ENCODE measurements at places on chromosomes 4 and X. TPM values are rescaled to one million over a fixed set of nuclear protein-coding genes. Genes with fewer than 3 reads are reported as not detected.

Gene DDX53
- not detected for total RNA-seq

Gene CENPI
- 3.1 TPM for total RNA-seq

- no peak for ATAC-seq
Measured at GRCh38 chrX:69124108-69124507, 41.1 kb downstream of the PJA1 start.

- no peak for ATAC-seq
Measured at GRCh38 chrX:122422547-122422946, 761.5 kb upstream of the GRIA3 start.

Gene GASK1B
- 33.8 TPM for total RNA-seq

Gene SLC10A4
- total RNA-seq: 0.27 TPM

DNA sequence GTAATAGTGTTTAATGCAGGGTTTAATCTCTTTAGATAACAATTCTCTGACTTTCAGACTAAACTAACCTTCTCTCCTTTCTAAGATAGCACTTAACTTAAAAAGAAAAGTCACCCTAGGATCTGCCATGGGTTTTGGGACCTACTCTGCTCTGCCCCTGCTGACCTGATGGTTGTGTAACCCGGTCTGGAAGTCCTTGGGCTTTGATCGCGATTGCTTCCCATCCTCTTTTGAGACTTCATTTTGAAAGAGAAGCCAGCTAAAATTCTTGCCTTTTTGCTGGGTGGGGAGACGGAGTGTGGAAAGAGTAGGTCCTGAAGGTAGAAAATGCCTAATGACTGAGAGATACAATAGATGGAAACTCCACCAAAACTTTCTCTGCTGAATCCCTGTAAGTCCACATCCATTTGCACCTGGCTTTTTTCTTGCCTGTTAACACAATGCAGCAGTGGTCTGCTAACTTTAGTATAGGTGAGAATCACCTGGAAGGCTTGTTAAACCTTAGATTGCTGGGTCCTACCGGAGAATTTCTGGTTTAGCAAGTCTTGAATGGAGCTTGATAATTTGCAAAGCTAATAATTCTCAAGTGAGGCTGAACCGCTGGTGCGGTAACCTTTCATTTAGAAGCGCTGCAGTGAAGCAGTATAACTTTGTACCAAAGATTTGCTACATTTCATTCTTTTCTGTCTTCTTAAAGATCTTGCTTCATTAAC lies 45.6 kb upstream of the CCSER1 start:
- ATAC-seq: no peak

Gene REELD1
- not detected for total RNA-seq

DNA sequence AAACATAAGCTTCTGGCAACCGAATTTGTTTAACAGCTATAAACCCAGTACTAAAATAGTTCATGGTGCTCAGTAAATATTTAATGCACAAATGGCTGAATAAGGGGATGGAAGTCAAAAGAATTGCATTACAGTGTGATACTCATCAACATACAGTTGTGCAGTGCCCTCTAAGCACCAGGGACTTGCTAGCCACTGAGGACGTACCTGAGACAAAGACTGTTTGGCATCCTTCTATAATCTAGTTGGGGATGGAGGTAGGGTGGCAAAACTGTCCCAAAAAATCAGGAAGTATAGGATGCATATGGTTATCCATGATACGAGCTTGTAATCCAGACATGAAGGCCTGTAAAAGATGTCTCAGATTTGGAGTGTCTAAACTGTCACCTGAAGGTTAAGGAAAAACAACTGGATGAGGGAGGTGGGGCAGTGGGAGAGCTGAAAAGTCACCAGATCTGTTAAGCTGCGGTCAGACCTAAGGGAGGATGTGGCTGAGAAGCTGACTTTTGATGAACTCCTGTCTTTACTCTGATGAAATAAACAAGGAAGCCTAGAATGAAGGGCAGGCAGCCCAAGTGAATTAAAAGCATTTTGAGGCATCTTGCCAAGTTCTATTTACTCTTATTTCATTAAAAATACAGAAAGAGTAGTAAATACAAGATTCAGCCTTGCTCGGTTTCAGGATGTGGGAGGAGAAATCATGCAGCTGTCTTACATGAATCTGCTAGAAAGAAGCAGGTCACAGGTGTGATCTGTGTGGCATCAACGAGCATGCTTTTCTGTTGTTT lies 12.0 kb upstream of the CD38 start:
- no peak for ATAC-seq

DNA sequence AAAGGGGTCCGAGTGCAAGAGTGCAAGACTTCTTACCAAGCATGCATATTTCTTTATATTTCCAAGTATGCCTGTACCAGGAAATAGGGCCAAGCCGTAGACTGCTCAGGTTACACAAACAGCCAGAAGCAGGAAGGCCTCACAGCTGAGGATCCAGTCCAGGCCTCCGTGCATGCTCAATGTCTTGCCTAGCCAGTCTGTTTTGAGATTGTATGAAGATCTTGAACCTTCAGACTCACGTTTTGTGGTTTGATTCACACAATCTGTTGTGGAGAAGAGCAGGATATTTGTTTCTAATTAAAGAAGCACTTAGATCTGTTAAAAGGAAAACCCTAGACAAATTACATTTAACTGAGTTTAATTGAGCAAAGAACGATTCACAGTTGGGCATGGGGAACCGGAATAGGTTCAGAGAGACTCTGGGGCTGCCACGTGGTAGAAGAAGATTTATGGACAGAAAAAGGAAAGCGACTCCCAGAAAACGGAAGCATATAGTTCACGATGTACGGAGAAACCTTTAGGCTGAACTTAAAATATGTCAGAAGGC lies 1.2 kb downstream of the MGST2 start:
- ATAC-seq: peak; percentile 60

DNA sequence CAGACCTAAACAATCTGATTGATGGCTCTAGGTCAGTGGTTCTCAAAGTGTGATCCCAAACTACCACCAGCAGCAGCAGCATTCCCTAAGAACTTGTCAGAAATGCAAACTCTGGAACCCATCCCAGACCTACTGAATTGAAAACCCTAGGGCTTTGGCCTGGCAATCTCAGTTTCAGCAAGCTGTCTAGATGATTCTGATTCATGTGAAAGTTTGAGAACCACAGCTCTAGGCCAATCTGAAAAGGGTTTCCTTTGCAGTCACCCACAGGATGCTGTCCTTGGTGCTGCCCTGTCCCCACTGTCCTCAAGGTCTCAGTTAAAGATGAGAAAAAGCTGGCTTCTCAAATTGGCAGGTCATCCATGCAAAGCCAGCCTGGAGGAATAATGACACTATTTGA lies 34.8 kb downstream of the SMPX start:
- ATAC-seq: no peak

GRCh38 chr4:82403725-82404124 lies 26.5 kb downstream of the HNRNPDL start:
- ATAC-seq: no peak

- ATAC-seq: no peak
Measured at GRCh38 chrX:96183843-96184242, 500.8 kb upstream of the DIAPH2 start.

GRCh38 chrX:153845195-153845594 lies 14.9 kb upstream of the PDZD4 start:
- no peak for ATAC-seq

Gene AR
- total RNA-seq: 7.8 TPM

Gene ENAM
- total RNA-seq: 0.54 TPM

Gene TCEAL5
- total RNA-seq: not detected

Gene APLN
- 2.3 TPM for total RNA-seq

GRCh38 chr4:55326629-55327028 lies 19.4 kb upstream of the SRD5A3 start:
- no peak for ATAC-seq

DNA sequence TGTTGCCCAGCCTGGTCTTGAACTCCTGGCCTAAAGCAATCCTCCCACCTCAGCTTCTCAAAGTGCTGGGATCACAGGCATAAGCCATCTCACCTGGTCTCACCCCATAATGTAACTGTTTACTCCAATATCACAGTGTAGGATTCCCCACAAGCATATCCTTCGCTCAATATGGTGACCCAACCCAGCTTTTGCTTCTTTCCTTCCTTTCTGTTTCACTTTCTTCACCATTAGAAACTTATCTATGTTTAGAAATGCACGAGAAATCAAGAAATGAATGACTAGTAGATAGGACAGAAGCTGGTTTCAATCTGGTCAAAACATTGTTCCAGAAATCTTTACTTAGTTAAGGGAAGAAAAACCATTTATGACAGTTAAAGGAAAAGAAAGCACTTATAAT lies 18.9 kb downstream of the TSPAN5 start:
- no peak for ATAC-seq

DNA sequence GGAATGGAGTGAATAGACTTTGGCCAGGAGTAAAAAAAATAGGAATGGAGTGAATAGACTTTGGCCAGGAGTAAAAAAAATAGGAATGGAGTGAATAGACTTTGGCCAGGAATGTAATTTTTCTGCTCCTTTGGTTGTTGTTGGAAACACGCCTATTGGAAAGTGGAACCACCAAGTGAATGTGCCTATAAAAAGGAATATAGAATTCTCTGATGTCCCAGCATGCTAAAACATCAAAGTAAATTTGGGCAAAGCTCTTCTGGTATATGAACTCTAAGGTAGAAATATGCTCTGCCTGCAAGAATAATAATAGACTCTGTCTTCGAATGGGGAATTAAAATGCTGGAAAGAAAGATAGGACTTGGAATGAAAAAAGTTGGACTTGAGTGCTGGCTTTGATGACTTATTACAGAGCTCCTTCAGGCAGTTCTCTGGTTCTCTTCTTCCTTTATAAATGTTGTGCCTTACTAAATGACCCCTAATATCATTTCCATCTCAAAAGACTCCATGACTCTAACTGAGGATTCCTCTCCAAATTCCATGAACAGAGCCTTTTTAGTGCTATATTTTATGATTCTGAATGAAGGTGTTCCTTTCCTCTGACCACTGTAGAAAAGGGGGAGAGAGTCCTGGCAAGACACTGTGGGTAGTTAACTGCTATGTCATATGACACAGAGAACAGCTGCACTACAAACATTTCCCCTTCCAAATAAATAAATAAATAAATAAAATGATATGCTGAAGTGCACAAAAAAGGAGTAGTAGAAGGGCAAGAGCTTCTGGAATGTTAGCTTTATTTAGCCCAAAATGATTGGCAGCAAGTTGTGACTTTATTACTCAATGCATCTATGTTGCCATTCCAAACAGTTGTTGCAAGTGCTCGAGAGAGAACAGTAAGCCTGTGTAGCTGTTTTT lies 13.5 kb upstream of the GBA3 start:
- ATAC-seq: peak; percentile 79

Gene F11
- total RNA-seq: not detected

- no peak for ATAC-seq
Measured at GRCh38 chrX:134875671-134876070, 115.1 kb upstream of the SMIM10 start.

DNA sequence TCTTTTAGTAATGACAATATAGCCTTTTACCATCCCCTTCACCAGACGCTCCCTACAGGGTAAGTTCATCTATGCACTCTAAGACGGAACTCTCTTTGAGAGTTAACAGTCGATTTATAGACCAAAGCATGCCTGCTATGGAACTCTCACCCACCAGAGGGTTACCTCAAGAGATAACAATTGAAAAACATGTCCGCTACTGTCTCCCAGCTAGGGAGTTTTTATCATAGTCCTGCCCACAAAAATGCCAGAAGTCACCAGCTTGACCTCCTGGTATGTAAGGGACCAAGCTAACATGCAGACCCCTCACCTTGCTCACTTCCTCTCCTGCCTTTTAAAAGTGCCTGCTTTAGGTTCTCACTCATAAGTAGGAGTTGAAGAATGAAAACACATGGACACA lies 16.7 kb upstream of the YTHDC1 start:
- no peak for ATAC-seq

- ATAC-seq: no peak
Measured at GRCh38 chrX:331151-331824, 12.7 kb upstream of the GTPBP6 start.

Gene PLAC1
- not detected for total RNA-seq

Gene FREM3
- not detected for total RNA-seq

DNA sequence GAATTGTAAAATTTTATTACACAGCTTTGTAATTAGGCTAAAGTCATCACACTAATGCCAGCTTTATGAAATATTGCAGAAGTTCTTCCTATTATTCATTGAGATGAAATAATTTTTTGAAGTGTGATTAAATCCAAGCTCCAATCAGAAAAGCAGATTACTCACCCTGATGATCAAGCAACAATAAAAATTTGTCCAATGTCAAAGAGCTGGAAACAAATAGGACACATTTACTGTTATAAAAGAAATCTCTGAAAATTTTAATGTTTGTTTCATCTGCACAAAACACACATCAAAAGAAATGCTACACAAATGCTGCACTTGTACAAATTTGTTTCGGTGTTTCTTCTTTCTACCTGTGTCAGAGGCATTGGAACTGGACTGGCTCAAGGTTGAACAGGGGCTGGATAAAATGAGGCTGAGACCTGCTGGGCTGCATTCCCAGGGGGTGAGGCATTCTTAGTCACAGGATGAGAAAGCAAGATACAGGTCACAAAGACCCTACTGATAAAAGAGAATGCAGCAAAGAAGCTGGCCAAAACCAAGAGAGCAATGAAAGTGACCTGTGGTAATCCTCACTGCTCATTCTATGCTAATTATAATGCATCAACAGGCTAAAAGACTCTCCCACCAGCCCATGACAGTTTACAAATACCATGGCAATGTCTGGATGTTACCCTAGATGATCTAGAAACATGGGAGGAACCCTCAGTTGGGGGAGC lies 78.3 kb downstream of the GASK1B start:
- ATAC-seq: peak; percentile 16

- ATAC-seq: peak; percentile 78
Measured at GRCh38 chr4:112889619-112890527, 159.6 kb upstream of the ANK2 start.

GRCh38 chr4:70842761-70843435 lies 3.2 kb upstream of the GRSF1 start:
- ATAC-seq: no peak

Gene ARMCX4
- total RNA-seq: 1.8 TPM

Gene GATA1
- total RNA-seq: not detected

- no peak for ATAC-seq
Measured at GRCh38 chrX:47239898-47240545, 7.2 kb downstream of the USP11 start.

DNA sequence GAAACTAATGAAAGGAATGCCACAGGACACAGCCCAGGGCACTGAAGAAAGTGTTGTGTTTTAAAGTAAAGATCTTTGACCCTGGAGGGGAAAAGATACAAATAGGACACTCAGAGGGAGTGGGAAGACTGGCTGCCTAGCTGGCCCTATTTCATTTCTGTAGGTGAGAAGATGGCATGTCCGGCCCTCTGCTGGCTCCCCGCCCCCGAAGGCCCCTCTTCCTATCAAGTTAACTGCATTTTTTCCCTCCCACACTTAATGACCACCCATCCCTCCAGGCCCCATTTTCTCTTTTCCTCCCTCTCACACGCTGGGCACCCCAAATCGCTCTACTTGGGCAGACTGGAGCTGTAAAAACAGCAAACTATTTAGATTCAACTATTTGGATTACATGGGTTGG lies 5.5 kb upstream of the TRIM75 start:
- ATAC-seq: no peak

Gene IL21
- not detected for total RNA-seq

Gene SPANXD
- total RNA-seq: not detected

GRCh38 chr4:174211622-174212044 lies 71.8 kb downstream of the FBXO8 start:
- no peak for ATAC-seq
